ENCODE measurements at places on chromosomes 12 and 14.

DNA sequence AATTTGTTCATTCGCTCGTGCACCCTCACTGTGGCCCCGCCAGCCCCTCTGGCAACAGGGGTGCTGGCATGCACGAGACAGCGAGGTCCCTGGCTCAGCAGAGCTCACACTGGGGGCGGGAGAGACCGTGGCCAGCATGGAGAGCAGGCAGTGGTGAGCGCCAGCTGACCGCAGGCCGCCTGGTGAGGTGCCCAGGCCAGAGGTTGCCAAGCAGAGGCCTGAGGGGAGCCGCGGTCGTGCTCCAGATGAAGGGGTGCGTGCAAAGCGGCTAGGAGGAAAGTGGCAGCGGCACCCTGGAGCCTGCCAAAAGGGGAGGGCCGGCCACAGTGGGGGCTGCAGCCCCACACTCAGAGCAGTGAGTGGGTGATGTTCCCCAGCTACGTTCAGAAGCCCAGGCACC, 56.1 kb downstream of the CDC42BPB start:
- no peak for DNase-seq

GRCh38 chr14:75794615-75795038, 133.6 kb downstream of the TTLL5 start:
- no peak for DNase-seq

GRCh38 chr14:105476831-105477659, 2.4 kb downstream of the CRIP2 start:
- no peak for DNase-seq

- DNase-seq: no peak
Observed at GRCh38 chr14:102537981-102538601, 28.5 kb upstream of the ANKRD9 start.

DNA sequence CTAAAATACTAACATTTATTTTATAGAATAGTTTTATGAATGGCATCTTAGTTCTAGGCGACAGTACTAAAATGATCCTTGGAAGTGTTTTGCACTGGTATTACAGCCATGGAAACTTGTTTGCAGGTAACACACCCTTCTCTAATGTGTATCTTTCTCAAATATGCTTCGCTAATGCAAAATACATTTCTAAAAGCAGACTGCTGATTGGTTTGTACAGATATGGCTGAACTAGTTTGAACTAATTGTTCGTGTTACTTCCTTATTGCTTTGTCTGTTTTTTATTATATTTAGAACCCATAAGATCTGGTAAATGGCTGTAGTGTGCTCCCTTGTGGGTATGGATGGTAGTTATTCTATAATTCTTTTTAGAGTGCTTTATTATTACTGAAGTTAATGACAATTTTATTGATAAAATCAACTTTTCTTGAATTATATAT, 53.0 kb downstream of the ATF7IP start:
- DNase-seq: peak; percentile 51

- no peak for DNase-seq
Observed at GRCh38 chr12:90106568-90106967, 397.9 kb upstream of the ATP2B1 start.

- no peak for DNase-seq
Observed at GRCh38 chr12:95085612-95086011, 12.2 kb upstream of the NR2C1 start.

DNA sequence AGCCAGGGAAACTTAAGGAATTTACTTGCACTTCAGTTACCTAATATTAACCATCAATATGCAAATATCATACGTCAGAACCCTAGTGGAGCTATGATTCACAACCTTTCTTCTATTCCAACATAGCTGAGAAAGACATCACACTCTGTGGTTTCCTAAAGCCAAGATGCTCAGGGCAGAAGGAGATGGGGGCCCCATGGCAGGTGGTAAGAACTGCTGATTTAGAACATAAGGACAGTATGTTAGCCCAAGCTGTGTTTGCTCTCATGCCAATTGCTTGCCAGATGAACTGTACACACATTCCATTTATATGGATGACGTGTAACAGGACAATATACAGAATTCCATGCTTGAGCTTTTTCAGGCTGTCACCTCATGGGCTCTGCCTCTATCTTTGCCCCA, 34.6 kb downstream of the HECTD4 start:
- no peak for DNase-seq

- DNase-seq: no peak
Observed at GRCh38 chr12:6987956-6988553, 17.3 kb downstream of the EMG1 start.

GRCh38 chr12:62766496-62766895, 168.5 kb downstream of the PPM1H start:
- no peak for DNase-seq

DNA sequence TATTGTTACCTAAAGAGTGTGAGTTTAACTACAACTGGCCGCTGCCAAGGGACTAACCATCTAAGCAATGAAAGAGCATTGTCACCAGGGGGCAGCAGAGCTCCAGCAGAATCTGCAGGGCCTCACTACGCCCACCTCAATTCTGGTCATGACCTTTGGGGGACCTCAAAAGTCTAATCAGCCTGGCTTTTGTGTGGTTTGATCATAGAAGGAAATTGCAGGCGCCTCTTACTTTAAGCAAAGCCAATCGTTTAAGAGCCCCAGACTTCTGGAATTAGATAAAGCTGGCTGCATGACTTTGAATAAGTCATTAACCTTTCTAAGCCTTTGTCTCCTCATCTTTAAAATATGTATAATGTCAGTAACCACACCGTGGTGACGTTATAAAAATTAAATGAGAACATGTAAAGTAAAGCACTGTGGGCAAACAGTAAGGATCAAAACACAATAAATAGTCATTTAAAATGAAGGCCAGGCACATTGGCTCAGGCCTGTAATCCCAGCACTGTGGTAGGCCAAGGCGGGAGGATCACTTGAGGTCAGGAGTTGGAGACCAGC, 58.6 kb downstream of the TBX3 start:
- DNase-seq: peak; percentile 51

DNA sequence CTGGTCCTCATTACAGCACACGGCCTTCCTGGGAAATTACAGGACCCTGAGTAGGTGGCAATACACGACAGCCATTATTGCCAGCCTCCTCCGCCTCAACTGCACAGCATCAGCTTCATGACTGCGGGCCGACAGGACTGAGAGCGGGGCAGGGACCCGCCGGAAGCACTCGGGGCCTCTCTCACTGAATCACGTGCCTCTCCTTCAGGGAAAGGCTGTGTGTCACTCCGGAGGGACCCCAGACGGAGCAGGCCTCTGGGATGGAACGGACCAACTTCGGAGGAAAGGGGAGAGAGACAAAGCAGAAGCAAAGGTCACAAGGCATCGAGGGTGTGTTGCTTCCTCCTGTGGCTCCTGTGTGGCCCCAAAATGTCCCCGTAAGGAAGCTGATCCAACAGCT, 90.0 kb downstream of the RNF34 start:
- DNase-seq: no peak

Data from KBM-7 (cell line).